ENCODE measurements at places on chromosomes 12 and 14.

GRCh38 chr14:64965356-64966000, 6.7 kb downstream of the RAB15 start:
- DNase-seq: no peak

- DNase-seq: no peak
Observed at GRCh38 chr12:57215668-57216013, 953 bp upstream of the NXPH4 start.

DNA sequence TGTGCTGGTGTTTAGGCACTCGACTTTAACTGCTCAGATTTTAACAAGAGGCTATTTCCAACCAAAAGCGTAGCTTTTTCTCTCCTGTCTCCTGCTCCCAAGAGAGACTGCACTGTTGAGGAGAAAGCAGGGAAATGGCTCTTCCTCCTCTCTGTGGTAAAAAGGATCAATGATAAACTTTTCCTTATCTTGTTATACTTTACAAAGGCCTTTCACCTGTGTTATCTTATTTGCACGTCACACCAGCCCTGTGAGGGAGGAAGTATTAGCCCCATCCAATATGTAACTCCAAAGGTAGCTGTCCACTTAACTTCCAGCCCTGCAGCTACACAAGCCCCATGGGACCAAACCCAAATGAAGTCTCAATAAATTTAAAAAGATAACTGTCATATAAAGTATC, 32.9 kb upstream of the ZFP36L1 start:
- no peak for DNase-seq

- DNase-seq: no peak
Observed at GRCh38 chr12:122064780-122065588, 13.6 kb upstream of the MLXIP start.

DNA sequence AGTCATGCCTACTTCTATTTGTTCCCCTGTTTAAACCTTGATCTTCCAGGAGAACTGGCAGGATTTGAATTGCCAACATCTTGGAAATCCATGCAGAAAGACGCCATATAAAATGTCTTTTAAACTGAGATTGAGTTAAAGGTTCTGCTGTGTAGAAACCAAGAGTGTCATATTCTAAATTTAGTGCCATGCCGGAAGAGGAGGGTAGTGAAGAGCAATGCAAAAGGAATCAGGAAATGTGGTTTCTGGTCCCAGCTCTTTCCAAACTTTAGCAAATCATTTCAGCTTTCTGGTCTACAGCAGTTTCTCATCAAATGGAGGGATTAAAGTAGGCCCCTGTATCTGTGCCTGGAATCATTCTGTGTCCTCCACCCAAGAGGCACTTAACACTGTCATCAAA, 85.7 kb downstream of the BTG1 start:
- no peak for DNase-seq

DNA sequence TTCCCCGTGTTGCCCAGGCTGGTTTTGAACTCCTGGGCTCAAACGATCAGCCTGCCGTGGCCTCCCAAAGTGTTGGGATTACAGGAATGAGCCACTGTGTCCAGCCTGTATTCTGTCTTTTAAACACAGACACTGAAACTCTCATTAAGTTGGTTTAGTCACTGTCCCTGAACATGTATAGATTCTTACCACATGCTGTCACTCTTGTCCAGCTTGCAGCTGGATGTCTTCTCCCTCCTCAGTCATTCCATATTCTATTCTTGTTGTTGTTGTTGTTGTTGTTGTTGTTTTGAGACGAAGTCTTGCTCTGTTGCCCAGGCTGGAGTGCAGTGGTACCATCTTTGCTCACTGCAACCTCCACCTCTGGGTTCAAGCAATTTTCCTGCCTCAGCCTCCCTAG, 12.3 kb upstream of the ATP5MC2 start:
- no peak for DNase-seq

DNA sequence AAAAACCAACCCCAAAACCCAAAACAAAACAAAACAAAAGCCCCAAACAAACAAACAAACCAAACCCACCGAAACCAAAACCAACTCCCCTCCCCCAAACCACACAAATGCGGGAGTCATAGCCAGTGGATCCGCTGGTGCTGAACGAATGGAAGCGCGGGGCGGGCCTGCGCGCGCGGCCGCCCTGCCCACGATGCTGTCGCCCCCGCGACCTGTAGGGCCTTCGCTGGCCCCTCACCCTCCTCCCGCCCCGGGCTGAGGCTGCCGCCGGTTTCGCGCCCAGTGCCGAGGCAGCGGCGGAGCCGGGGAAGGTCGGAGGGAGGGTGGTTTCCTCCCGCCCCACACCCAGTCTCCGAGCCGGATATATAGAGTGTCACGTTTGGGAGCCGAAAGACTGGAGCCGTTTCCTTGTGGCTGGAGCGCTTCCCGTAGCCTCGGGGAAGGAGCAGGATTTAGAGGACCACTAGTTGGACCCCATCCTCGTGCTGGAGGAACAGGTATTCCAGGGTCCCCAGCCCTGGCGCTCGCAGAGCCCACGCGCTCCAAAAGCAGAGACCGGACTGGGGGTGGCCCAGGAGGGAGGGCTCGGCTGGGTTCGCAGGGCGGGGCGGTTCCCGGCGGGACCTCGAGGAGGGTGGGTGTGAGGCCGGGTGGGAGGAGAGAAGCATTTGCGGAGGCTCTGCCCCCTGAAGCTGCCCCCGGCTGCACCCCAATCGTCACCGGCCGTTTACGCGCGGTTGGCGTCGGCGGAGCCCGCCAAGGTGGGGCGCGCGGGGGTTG, at the start of gene FAR2:
Gene FAR2, plus strand, starts transcription at position 368 of the 780 bp plus-strand sequence. CDS start 121,172 bp downstream, outside the sequence.
- DNase-seq: peak; percentile 16

GRCh38 chr14:72644758-72645489, 249.0 kb downstream of the DPF3 start:
- no peak for DNase-seq

DNA sequence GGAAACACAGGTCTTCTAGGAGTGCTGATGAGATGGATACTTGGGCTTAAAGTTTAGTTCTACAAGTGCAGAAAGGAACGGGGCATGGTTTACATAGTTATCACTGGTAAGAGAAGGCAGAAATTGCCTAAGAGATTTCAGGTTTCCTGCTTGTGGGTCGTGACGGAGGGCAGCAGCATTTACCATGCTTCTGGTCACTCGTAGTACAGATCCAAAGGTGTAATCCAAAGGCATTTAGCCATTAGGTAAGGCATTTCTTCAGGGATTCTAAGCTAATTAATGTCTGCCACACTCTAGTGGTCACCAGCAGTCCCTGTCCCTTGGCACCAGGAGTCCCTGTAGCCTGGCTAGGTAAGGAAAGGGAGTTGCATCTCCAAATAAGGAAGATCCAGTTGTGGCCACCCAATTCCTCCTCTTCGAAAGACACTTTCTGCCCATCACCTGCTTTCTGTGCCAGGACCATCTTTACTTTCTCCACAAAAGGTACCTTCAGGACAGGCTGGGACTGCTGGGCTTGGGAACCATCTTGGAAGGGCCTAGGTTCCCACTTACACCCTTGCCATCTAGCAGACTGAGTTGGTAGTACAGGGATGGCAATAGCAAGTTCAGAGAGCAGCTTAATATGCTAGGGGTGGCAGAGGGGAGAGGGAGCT, 1.5 kb downstream of the GSTZ1 start:
- no peak for DNase-seq

GRCh38 chr12:122872815-122873361, 23.0 kb downstream of the VPS37B start:
- no peak for DNase-seq

GRCh38 chr12:116187151-116187511, 90.4 kb downstream of the MED13L start:
- no peak for DNase-seq

DNA sequence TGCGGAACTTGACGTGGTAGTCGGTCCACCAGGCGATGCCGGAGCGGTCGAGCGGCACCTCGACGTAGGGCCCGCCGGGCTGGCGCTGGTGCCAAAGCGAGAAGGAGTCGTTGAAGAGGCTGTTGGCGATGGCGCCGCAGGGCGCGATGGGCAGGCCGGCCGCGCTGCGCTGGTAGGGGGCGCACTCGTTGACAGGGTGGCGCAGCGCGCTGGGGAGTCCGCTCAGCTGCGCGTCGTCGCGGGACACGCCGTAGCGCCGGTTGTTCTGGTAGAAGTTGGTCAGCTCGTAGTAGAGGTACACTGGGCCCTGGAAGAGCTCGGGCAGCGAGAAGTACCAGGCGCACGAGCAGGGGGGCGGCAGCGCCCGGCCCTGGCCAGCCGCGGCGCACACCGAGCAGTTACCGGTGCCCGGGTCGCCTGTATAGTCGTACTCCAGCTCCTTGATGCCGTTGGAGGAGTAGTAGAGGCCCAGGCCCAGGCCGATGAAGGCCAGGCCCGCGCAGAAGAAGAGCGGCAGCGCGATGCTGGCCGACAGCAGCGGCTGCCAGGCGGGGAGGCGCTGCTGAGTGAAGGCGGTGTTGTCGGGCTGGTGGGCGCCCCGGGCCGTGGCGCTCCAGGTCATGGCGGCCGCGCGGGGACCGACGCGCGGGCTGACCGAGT, 482 bp downstream of the TMEM30B start:
- peak; percentile 61 for DNase-seq

DNA sequence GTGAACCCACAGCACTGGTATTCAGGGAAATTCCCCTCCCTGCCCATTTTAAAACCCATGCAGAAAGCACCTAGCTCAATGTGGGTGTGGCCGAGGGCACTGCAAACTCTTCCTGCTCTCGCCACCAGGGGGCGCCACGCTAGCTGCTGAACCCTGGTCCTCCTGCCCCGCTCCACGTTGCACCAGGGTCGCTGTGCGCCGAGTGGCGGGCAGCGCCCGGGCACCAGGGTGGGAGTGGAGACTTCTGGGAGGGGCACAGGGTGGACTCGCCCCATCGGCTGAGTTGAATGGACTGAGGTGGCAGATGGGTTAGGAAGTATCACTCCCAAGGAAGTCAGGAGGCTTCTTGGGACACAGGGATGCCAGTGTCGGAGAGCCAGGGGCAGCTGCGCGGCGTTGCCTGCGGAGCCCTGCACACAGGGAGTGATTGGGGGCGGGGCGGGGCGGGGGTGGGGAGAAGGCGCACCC, 48.1 kb upstream of the BCL11B start:
- DNase-seq: peak; percentile 58

DNA sequence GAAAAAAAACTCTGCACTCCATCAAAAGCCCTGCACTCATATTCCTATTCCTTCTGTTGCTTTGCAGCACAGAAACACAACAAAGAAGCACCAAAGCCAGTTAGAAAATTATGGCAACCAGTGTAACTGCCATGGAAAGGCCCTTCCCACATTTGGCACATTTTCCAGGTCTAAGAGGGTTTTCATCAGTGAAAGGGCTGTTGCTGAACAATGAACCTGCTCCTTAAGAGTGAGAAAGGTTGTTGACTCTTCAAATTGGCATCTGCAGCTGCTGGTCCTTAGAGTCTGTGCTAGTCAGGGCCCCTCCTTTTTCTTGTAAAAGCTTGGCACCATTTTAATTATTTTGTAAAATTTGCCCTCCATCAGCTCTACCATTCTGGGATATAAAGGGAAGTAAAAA, 378.7 kb upstream of the KITLG start:
- DNase-seq: no peak

DNA sequence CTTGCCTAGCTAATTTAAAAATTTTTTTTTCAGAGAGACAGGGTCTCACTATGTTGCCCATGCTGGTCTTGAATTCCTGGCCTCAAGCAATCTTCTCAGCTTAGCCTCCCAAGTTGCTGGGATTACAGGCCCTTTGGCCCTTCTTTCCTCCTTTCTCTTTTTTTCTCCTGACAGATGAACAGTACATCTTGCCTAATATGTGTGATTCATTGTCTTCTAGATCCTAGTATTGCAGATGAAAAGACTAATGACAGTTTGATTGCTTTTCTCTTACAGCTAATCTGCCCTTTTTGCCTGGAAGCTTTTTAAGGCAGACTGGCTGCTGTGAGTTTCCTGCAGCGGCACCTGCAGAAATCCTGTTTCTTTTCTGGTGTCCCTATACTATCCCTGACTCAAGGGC, 12.0 kb downstream of the DEPDC4 start:
- no peak for DNase-seq

- no peak for DNase-seq
Observed at GRCh38 chr12:103798586-103798985, 42.4 kb downstream of the NT5DC3 start.

- DNase-seq: no peak
Observed at GRCh38 chr12:131370321-131370720, 340.6 kb upstream of the SFSWAP start.

DNA sequence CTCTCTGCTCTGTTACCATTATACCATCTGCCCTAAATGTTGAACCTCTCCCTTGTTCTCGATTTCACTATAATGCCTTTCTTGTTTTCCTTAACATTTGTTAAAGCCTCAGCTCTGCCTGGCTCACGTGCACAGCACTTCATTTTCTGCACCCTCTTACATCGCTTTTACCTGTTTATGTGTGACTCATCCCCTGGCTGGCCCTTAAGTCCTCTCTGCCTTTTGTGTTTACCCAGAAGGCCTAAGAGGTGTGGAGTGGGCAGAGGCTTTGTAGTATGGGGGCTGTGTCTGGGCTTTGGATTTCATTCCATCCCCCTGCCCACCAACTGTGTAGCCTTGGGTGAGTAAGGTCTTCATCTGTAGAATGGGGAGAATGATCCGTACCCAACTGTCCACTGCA, 36.5 kb downstream of the UBE3B start:
- DNase-seq: no peak

GRCh38 chr14:55427439-55427838, 13.0 kb downstream of the TBPL2 start:
- DNase-seq: no peak

- DNase-seq: no peak
Observed at GRCh38 chr12:14828892-14829291, 14.4 kb downstream of the ART4 start.

DNA sequence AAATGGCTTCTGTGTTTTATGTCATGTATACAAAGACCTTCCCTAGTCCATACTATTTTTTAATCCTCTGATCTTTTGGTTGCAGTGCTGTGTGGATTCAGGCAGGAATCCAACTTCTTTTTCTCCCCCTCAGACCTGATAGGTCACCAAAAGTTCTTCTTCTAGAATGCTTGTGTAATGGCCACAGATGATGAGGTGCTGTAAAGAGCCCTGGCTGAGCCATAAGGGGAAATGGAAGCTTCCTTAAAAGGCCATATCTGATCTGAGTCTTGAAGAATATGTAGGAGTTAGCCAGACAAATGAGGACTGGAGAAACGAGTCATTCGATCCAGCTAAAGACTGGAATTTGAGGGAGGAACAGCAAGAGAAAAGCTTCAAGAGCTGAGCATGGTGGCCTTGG, 353.9 kb downstream of the PCNX1 start:
- DNase-seq: no peak

DNA sequence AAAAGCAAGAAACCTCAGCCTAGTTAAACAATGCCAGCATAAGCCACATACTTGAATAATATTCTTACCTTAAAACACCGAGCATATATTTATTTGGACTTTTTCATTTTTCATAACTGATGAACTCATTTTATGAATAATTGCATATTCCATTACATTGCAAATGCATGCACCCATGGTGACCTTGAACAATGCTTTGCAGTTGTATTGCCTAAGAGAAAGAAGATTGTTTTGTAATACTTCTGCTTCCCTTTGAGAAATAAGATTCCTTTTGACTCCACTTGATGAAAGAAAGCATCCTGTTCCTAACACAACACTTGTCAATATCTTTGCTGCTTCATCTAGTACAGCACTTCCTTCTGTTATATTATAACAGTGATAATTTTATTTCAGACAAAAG, 1182.2 kb downstream of the FLRT2 start:
- no peak for DNase-seq

All from stimulated activated CD8-positive, alpha-beta memory T cell treated with anti-CD3 and anti-CD28 coated beads, Interleukin-15, amount 100 ng/mL, for 24 hours (primary cell).